ENCODE measurements at places on chromosomes 4 and X. TPM values are rescaled to one million over a fixed set of nuclear protein-coding genes. Genes with fewer than 3 reads are reported as not detected.

- peaks cover 11% of the 10 kb centered on the region for H3K36me3 ChIP-seq
- peaks cover 3% of the 10 kb centered on the region for H3K4me1 ChIP-seq
- no peak overlapping the region for H3K27ac ChIP-seq
- no peak overlapping the region for H3K4me3 ChIP-seq
Observed at GRCh38 chr4:88035292-88035691, 27.9 kb downstream of the PKD2 start.

GRCh38 chr4:118784776-118785175 lies 51.1 kb downstream of the SEC24D start:
- no peaks in the 10 kb centered on the region for H3K4me1 ChIP-seq
- no peak for DNase-seq
- no peak overlapping the region for H3K27ac ChIP-seq
- H3K36me3 ChIP-seq = peaks cover 15% of the 10 kb centered on the region

- DNase-seq = no peak
- no peaks in the 10 kb centered on the region for H3K36me3 ChIP-seq
- H3K27me3 ChIP-seq = no peaks in the 10 kb centered on the region
- H3K4me1 ChIP-seq = no peaks in the 10 kb centered on the region
- H3K4me3 ChIP-seq = no peak overlapping the region
Observed at GRCh38 chr4:59200992-59201391, 1999.1 kb upstream of the ADGRL3 start.

DNA sequence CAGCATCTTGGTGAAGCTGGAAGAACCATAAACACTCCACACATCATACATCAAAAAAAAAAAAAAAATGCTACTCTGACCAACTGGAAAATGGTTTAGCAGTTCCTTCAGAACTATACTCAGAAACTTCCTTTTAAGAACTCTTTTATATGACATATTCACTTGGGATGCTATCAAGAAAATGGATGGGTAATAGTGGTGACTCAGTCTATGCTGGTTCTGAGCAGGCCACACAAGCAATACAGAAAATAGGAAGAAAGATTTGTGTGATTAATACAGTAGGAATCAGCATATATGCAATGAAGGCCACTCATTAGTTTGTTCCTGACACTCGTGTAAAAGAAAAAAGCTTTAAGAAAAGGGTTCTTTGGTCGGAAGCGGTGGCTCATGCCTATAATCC lies 123.5 kb upstream of the FAT4 start:
- no peaks in the 10 kb centered on the region for H3K4me1 ChIP-seq
- no peaks in the 10 kb centered on the region for H3K27me3 ChIP-seq
- H3K27ac ChIP-seq = no peak overlapping the region
- DNase-seq = no peak
- H3K36me3 ChIP-seq = no peaks in the 10 kb centered on the region
- H3K4me3 ChIP-seq = no peak overlapping the region

DNA sequence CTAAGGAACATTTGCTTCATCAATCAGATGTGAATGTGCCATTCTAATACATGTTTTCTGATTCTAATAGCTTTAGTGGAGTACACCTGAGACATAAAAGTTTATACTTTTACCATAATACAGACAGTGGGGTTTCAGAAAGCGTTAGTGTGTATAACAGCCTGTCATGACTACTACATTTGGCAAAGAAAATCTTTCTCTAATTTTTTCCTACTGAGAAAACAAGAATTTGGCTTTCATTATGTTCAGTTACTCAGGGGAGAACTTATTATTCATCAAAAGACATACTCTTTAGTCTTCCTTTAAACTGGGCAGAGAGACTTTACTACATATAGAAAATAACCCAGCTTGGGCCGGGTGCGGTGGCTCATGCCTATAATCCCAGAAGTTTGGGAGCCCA lies 104.9 kb downstream of the PCDH18 start:
- H3K4me1 ChIP-seq = no peaks in the 10 kb centered on the region
- DNase-seq = no peak
- H3K27me3 ChIP-seq = no peaks in the 10 kb centered on the region
- H3K27ac ChIP-seq = no peak overlapping the region
- no peaks in the 10 kb centered on the region for H3K36me3 ChIP-seq

DNA sequence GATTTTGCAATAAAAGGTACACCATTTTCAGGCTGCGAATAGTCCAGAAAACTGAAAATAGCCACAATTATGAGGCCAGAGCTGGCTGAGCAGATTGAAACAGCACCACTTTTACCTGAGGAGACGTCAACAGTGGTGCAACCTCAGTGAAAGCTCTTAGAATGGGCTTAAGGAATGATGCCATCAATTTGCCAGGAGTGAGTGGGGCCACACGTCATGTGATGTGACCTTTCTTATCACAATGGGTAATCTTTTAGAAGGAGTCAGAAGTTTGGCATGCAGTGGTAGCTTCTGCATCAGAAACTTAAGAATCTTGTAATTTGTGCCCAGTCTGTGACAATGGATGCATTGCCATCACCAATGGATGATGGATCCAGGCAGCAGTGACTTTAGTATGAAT lies 27.6 kb downstream of the ZNF81 start:
- H3K27me3 ChIP-seq = no peaks in the 10 kb centered on the region
- DNase-seq = no peak
- no peaks in the 10 kb centered on the region for H3K4me1 ChIP-seq
- no peak overlapping the region for H3K27ac ChIP-seq

GRCh38 chr4:83484500-83485461 lies at the start of gene ABRAXAS1:
TSS of gene ABRAXAS1 (minus strand) at chr4:83485100. CDS start at chr4:83485072, 28 bp downstream.
- H3K4me3 ChIP-seq = peak within 1 kb of the TSS; percentile 99
- H3K36me3 ChIP-seq = peaks cover 7% of the 10 kb centered on the region
- DNase-seq = peak; percentile 96

PDZD4 gene
- total RNA-seq = 0.38 TPM

TMPRSS11D gene
- total RNA-seq = not detected

DGAT2L6 gene
- total RNA-seq = not detected
